Activated T-helper 9 cell treated with anti-CD3 and anti-CD28 coated beads, Interleukin-2, amount 50 U/mL, for 16 hours (primary cell): ENCODE measurements at places on chromosomes 13 and 19.

- DNase-seq, result no peak
Observed at GRCh38 chr13:108681986-108682575, 52.7 kb downstream of the MYO16 start.

DNA sequence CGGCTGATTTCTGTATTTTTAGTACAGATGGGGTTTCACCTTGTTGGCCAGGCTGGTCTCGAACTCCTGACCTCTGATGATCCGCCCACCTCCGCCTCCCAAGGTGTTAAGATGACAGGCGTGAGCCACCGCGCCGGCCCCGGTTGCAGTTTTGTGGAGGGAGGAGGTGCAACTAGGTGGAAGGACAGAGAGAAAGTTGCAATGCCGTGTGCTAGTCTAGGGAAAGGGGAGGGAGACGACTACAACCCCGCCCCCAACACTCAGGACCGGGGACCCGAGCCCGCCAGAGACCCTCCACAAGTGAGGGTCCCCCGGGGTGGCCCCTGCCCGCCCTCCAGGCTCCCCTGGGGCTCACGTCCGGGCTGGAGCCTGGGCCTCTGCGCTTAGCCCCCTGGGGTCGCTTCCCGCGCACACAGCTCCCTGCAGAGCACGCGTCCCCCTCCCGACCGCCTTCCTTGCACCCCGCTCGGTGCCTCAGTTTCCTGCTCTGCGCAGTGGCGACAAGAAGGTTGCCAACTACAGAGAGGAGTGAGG lies 1.2 kb upstream of the ARID3A start:
- DNase-seq, result no peak

GRCh38 chr19:17796013-17796837 lies 1.3 kb downstream of the B3GNT3 start:
- no peak for DNase-seq

GRCh38 chr19:12603714-12604113 lies 6.9 kb downstream of the ZNF490 start:
- DNase-seq, result peak; percentile 16

DNA sequence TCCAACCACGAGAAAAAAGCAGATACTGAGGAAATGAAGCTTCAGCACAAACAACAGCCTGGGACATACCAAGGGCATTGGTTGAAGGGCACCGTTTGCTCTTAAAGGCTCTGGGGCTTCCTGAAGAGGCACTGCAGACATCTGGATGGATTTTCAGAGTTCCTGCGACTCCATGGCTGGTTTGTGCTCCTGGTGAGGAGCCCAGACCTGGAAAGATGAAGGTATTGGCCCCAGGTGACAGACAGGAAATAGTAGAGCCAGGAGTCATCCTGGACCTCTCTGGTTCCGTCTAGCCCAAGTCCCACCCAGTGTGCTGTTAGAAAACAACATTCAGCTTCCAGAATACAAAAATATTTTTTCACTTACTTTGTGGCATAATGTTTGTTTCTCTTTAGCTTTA lies 6.3 kb downstream of the IL17D start:
- DNase-seq, result no peak

DNA sequence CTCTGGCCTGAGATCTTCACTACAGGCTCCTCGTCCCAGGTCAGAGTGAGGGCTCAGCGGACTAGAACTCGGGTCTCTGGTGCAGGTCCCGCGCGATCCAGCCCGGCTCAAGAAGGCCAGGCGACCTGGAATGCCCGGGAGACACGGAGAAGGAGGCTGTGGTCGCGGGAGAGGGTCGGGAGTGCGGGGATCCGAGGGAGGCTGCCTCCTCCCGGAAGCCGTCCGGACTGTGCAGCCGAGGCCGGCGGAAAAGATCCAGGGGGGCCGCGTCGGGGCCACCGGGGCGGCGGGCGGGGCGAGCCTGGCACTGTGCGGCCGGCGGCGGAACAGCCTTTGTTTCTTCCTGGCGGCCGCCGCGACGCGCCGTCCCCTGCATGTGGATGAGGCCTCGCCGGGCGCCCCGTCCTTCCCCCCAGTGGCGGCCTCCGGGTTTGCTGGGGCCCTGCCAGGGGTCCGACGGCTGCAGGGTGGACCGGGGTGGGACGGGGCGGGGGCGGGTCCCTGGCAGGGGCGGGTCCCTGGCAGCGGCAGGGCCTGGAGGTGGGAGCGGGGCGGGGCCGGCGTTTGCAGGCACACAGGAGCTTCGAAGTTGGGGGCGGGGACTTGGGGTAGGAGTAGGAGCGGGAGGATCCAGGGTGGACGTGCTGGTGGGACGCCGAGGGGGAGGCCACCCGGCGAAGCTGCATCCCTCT lies 1.0 kb upstream of the SLC7A10 start:
- DNase-seq, result no peak

- no peak for DNase-seq
Observed at GRCh38 chr13:69641773-69642172, 465.9 kb upstream of the ATXN8OS start.

DNA sequence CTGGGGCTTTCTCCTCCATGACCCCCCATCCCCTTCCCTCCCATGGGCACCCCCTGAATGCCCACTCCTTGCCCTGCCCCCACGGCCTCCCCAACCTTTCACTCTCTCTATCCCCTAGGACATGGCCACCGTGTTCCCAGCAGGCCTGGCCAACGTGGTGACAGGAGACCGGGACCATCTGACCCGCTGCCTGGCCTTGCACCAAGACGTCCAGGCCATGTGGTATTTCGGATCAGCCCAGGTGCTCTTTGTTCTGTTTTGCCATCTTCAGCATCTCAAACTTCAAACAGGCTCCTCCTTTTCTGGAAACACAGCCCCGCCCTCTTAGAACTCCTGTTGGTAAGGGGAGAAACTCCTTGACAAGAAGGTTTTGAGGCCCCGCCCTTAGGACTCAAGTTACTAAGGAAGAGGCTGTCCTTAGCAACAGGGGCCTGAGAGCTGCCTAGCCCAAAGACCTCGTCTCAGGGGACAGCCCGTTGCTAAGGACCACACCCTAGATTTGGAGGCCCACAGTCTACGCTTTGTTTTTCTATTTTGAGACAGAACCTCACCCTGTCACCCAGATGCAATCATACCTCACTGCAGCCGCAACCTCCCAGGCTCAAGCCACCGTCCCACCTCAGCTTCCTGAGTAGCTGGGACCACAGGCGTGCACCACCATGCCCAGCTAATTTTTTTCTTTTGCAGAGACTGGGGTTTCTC lies 5.1 kb upstream of the FLT3LG start:
- peak; percentile 57 for DNase-seq

DNA sequence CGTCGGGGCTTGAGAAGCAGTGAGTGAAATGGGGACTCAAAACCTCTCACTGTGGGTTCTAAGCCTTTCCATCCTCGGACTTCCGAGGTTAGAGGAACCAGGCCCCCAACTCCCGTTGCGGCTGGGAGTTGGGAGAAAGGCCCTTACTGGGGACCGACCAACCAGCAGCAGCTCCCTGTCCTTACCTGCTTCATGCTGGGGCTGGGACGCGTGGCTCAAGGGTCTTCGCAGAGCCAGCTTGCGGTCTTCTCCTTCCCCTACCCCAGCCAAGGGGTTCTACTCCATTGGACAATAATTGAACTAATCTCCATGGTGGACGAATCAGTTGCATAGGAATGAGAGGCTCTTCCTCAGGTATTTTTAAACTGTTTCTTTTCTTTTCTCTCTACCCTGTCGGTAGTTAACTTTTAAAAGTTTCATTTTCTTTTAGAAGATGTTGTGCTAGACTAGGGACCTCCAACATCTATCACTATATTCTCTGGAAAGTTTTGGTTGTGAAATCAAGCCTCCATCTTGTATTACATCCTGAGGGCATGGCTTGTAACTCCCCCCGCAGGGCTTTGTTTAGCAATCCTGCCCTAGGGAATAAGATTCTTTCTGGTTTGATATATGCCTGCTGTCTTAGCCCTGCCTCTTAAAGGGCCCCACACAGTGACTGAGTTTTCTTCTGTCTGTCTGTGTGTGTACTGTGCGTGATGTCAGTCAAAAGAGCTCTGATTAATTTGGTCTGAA lies 1027.1 kb upstream of the PCDH9 start:
- no peak for DNase-seq

GRCh38 chr13:113120300-113121182 lies 2.1 kb upstream of the F10 start:
- DNase-seq, result no peak

DNA sequence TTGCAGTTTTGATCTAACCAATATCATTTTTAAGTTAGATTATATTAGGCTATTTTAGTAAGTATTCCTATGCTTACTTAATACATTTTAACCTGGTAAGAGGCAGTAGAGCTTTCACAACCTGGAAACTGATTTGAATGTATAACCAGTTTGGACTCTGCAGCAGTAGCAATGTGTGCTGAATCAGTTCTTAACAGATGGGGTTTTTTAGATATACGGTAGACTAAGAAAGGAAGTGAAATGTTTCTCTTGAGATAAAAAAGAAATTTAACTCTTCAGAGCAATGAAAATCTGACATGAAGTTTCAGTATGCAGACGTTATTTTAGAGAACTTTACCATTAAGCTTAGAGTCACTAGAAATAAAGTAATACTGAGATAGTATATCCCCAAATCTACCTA lies 2.7 kb downstream of the NBEA start:
- DNase-seq, result no peak

DNA sequence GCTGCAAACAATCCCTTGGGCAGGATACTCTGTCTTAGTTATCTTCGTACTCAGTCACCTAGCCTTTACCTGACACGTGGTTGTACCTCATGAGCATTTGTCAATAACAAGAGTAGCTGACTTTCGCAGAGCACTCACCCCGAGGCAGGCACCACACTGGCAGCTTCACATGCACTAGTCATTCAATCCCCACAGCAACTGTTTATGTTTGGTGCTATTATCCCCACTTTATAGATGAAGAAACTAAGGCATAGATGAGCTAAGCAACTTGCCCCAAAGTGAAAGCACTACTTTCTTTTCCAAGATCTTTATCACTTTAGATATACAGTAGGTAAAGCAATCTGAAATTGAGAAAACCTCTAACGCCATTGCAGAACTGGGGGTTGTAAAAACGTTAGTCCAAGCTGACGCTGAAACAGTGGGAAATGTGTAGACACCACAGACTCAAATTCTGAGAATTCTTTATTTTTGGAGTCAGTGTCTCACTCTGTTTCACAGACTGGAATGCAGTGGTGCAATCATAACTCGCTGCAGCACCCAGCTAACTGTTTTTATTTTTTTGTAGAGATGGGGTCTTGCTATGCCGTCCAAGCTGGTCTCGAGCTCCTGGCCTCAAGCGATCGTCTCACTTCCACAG lies 446.0 kb downstream of the FOXO1 start:
- DNase-seq, result peak; percentile 24

DNA sequence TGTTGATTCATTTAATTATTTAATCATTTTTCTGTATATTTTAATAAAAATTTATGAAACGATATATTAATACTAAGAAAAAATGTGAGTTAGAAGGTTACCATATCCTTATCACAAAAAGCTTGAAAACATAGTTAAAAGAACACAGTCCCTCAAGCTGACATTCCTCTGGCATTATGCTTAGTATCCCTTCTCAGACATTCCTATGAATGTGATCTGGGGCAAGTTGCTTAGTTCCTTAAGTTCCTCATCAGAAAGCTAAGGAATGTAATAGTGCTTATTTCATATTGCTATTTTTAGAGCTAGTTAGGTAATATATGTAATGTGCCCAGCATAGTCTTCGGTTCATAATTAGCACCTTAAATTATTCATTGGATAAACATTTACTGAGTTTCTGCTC lies 122.8 kb downstream of the MTUS2 start:
- no peak for DNase-seq

GRCh38 chr13:71634602-71635443 lies 232.2 kb downstream of the DACH1 start:
- DNase-seq, result no peak

GRCh38 chr19:12872255-12872654 lies 9.0 kb downstream of the DNASE2 start:
- DNase-seq, result no peak

GRCh38 chr13:92150606-92151005 lies 752.2 kb downstream of the GPC5 start:
- DNase-seq, result no peak

- no peak for DNase-seq
Observed at GRCh38 chr19:45076851-45077730, 813 bp upstream of the ZNF296 start.

- no peak for DNase-seq
Observed at GRCh38 chr13:108120856-108121255, 94.5 kb downstream of the LIG4 start.

GRCh38 chr13:51043310-51043709 lies 67.8 kb downstream of the C13orf42 start:
- no peak for DNase-seq

DNA sequence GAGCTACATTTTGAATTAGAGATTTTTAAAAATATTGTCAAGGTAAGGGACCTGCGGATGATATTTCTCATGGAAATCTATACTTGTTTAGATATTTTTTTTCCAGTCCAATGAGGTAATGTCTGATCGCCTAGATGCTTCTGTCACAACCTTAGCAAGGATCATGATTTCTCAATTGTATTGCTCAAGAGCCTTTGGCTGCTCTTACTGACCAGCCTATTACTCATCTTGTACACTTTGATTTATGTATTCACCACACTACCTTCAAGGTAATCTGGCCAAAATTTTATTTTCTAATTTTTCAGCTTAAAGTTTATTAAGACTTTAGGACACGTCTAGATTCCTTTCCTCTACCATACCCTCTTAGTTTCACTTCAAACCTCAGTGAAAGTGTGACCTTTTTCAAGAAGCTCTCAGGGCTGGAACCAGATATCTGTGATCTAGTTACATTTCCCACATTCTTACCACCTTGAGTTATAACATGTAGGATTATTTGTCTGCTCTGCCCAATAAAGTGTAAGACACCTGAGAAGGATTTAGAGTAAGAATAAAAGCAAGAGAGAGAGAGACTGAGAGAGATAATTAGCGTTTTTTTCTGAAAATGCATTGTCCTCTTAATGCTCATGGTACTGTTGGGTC lies 197.1 kb downstream of the ITGBL1 start:
- no peak for DNase-seq

DNA sequence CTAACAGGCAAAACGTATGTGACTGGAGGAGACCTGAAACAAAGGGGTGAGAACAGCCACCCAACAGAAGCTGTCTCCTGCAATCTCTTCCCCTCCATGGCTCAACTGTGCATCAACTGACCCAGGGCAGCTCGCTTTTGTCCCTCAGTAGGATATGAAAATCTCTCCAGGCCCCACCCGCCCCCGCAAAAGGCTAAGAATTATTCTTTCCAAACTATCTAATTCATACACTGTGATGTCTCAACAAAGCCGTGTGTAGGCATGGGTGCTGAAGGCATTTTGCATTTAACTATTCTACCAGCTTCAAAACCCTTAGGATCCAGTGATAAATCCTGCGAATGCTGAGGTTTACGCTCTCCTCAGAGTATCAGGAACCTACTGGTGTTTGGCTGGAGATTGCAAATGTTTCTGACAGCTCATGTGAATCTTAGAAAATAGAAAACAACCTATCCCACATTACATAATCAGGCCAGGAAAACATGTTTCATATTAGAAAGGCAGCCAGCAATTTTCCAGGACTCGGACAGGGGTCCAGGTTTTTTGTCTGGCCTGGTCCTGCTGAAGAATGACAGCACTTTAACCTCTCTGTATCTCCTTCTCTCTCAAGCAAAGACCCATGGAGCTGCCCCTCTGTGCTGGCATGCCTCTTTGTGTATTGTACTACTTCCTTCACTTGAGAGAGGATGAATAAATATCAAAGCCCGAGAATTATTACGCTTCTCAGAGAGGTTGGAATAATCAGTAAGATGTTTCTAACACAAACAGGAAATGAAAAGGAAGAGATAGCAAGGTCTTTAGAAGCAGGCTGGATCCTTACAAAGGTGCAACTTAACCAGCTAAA lies 17.3 kb downstream of the DHRS12 start:
- DNase-seq, result no peak

GRCh38 chr13:51453207-51453958 lies 547 bp upstream of the INTS6 start:
- DNase-seq, result peak; percentile 74
